ENCODE measurements at places on chromosomes 3 and 15.

GRCh38 chr15:77430652-77431051 is 10.0 kb downstream of the HMG20A start:
- no peak for DNase-seq

- no peak for DNase-seq
Measured at GRCh38 chr15:73024168-73024567, 28.1 kb upstream of the NEO1 start.

DNA sequence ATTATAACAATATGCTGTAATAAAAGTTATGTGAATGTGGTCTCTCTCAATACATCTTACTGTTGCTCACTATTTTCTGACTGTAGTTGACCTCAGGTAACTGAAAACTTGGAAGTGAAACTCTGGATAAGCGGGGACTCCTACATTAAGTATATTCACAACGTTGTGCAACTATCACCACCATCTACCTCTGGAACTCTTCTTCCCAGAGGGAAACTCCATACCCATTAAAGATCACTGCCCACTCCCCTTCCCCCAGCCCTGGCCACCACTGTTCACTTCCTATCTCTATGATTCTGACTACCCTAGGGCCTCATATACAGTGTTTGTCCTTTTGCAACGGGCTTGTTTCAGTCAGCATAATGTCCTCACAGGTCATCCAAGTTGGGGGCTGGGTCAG is 20.7 kb downstream of the SLCO3A1 start:
- no peak for DNase-seq

GRCh38 chr3:7876741-7877297 is 624.8 kb upstream of the LMCD1 start:
- peak; percentile 22 for DNase-seq

DNA sequence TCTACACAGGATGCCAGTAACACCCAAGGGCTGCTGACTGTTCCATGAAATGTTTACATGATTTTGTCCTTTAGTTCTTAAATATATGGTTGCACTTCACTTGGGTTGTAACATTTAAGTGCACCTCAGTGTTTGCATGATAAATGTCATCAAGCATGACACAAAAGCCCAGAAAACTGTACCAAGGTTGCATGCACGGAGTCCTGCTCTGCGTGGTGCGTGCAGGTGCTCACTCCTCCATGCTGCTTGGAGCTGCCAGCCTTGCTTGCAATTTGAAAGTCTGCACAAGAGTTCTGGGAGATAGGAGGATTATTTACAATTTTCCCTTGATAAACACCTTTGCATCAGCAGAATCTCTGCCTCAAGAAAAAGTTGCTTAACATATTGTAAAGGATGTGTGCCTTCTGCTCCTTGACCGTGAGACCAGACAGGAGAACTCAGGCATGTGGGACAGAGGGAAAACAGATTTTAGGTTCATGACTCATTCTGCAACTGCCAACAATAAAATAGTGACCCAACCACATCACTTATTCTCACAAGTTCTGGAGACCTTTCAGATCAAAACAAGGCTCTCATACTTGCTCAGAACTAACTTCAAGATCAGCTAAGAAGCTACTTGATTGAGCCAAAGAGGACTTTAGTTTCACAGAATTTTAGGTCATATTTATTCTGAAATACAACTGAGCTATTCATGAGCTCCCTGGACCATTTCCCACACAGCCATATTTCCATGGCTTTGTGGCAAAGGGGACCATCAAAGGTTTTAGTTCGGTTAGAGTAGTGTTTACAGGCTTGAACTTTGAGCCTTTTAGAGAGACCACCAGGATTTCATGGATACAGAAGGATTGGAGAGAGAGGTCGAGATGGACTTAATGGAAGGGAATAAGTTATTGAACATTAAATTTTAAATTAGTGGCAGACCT is 128.4 kb upstream of the ZBED2 start:
- no peak for DNase-seq

GRCh38 chr3:124014366-124014942 is 22.5 kb upstream of the ROPN1 start:
- DNase-seq, result no peak

All from hematopoietic multipotent progenitor cell treated with erythropoietin and hydrocortisone succinate and interleukin-3 and kit ligand, for 8 days (in vitro differentiated cells).